ENCODE measurements at places on chromosomes 6 and 20.

- DNase-seq = no peak
Measured at GRCh38 chr20:20799716-20800312, 87.4 kb upstream of the RALGAPA2 start.

DNA sequence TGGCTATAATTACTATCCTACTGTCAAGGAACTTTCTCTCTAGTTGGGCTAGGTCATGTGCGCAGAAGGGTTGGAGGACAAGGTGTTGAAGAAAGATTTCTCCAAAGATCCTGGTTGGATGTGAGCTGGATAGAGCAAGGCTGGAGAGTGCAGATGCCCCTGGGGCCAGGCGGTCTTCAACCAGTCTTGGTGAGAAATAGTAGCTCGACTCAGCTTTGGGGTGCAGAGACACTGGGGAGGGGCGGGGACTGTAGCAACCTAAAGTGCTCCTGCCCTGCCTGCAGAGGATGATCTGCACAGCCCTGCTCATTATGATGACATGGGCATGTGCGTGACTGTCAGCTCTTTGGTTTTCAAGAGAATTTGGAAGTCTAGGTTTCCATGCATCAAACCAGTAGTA lies 35.9 kb downstream of the PHACTR3 start:
- DNase-seq = no peak

DNA sequence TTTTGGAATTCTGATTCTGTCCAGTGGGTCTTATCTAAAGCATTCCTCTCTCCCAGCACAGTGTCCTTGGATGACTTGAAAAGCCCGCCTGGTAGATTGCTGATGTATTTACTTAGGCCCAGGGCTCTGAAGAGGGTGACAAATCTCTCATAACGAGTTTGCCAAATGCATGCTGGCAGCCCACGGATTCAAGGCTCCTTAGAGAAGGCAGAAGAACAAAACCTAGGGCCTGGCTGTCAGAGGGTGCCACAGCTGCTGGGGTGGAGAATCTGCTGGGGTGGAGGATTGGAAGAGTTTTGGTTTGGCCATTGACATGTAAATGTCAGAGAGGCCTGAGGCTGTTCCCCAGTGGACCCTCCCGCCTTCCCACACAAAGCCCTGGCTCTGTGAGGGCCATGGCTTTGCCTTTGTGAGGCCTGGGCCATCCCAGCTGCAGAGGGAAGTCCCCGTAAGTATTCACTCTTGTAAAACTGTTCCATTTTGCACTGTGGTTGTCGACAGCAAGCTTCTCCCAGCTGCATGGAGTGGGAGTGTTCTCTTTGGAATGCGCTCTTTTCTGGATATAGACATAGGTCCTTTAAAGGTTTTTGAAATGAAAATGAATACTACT lies 50.3 kb downstream of the ANKRD6 start:
- no peak for DNase-seq

- no peak for DNase-seq
Measured at GRCh38 chr6:31252625-31253024, 19.3 kb downstream of the HLA-C start.

DNA sequence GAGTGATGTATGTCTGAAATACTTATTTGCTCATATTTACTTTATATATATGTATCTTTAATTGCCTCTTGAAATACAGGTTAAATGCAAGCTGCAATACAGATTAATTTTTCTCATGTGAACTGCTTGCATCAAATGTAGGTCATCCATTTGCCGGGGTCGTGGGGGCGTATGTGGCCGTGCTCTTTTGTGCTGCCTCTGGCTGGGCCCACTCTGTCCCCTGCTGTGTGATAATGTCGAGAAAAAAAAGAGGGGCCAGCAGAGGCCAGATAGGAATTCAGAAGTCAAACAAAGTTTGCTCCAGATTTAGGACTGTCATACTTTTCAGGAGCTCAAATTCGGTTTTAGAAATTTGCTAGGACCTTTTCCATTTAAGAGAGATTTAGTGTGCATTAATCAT lies 459.6 kb upstream of the SOX4 start:
- DNase-seq = no peak

GRCh38 chr6:52550870-52551269 lies 26.0 kb downstream of the TRAM2 start:
- no peak for DNase-seq

DNA sequence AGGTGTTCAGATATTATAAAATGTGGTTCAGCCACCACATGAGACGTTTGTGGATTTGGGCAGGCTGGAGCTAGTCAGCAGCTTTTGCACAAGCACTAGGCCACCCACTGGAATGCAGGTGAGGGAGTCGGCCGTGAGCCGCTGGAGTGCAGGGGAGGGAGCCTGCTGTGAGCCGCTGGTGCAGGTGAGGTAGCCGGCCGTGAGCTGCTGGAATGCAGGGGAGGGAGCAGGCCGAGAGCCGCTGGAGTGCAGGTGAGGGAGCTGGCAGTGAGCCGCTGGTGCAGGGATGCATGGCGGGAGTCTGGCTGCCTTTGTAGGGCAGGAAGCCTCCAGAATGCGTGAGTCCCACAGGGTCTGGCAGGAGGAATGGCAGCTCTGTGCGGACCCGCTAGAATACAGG lies 1907.6 kb upstream of the DEFB115 start:
- DNase-seq = no peak

DNA sequence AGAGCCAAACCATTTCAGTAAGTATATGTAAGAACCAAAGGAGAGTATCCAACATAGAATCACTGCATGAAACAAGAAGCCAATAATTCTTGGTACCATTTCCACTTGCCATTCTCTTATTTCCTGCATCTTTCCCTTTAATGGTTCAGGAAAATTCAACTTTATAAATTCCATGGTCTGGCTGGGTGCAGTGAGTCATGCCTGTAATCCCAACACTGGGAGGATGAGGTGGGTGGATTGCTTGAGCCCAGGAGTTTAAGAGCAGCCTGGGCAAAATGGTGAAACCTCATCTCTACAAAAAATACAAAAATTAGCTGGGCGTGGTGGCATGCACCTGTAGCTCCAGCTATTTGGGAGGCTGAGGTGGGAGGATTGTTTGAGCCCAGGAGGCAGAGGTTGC lies 21.2 kb downstream of the NHLRC1 start:
- DNase-seq = no peak
